ENCODE measurements at places on chromosomes 1 and 21. TPM values are rescaled to one million over a fixed set of nuclear protein-coding genes. Genes with fewer than 3 reads are reported as not detected.

DNA sequence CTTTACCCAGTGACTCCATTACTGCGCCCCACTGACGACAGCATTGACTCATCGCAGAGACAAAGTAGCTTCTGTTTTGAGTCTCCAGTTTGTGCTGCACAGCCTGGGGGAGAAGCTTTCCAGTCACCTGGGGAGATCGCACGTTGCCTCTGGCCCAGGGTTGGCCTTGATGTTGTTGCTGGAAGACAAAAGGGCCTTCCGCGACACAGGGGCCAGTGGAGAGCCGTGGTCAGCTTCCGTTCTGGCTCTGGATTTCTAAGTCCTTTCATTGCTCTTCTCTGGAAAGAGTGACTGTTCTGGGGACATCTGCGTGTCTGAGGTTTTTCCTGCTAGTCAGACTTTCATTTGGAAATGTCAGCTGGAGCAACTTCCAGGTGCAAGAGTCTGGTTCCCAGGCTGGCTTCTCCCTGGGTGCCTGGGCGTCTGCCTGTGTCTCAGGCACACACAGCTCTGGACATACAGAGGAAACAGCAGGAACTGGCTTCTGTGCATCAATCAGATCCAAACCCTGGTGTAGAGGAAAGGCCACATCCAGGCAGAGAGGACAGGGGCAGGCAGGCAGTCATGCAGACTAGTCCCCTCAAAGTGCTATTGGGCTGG, 257.0 kb downstream of the SIPA1L2 start:
- DNase-seq: no peak
- H3K27me3 ChIP-seq: no peaks in the 10 kb centered on the region

DNA sequence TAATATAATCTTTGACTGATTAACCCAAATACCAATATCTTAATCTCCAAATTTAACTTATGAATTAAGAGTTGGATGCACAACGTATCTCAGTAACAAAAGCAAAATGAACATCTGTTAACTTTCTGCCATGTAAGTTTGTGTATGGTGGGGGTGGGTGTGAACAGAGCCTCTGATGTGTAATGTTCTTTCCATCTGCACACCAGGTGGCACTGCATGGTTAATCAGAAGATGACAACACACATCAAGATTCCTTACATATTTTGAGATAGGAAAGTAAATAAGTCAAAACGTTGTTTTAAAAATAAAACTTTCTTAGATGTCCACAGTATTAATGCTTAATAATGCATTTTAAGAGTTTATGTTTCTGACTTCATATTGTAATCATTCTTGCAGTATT, 251.9 kb downstream of the DPYD start:
- DNase-seq: peak; percentile 64
- no peaks in the 10 kb centered on the region for H3K36me3 ChIP-seq
- H3K4me1 ChIP-seq: no peaks in the 10 kb centered on the region

DNA sequence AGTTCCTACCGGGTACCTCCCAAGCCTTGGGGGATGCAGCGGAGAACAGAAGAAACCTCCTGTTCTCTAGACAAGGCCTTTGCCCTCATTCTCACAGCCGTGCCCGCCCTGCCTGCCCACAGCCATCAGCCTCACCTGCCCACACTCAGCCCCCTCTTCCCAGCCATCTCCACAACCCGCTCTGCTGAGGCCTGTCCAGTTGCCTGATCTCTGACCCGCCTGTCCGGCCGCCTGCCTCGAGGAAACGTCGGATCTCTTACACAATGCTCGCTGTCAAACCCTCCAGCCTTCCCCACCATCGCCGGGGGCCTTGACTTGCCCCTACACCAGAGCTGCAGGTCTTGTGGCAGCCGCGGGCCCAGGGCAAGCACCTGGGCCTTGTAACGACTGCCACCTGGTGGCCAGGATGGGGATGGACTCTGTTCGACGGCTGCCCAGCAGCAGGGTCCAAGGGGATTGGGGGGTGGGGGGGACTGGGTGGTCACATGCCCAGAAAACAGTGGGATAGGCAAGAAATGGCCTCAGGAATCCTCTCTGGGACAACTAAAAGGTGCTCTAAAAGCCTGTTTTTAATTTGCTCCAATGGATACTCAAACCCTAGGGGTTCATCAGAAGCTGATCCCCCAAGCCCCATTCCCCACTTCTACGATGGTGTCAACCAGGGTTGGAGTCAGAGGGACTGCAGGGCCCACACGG, 31.0 kb downstream of the SLC45A1 start:
- H3K27me3 ChIP-seq: peaks cover 4% of the 10 kb centered on the region
- H3K27ac ChIP-seq: no peak overlapping the region
- no peak overlapping the region for H3K4me3 ChIP-seq

- H3K4me1 ChIP-seq: peaks cover 11% of the 10 kb centered on the region
- H3K4me3 ChIP-seq: no peak overlapping the region
- no peak overlapping the region for H3K27ac ChIP-seq
- no peak for DNase-seq
- peaks cover 16% of the 10 kb centered on the region for H3K27me3 ChIP-seq
These were observed 63.9 kb downstream of the SDC3 start for GRCh38 chr1:30844631-30845030.

- no peaks in the 10 kb centered on the region for H3K36me3 ChIP-seq
- no peak overlapping the region for H3K4me3 ChIP-seq
- no peaks in the 10 kb centered on the region for H3K4me1 ChIP-seq
These were observed 118.5 kb downstream of the DMRTB1 start for GRCh38 chr1:53577761-53578100.

DNA sequence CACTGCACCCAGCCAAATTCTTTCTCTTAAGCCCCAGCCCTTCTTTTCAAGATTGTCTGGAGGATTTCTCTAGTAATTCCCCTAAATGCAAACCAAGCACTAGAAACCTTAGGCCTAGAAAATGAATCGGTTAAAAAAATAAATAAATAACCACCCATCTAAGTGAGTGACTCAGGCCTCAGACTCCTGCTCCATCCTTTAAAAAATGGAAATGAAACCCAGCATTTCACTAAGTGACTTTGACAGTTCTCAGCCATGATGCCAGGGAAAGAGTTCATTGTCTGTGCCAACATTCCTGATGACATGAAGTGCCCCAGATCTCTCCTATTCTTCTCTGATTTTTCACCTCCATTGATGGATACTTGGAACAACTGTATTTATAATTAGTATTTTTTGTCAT, 415.2 kb upstream of the DAB1 start:
- H3K27ac ChIP-seq: no peak overlapping the region
- no peaks in the 10 kb centered on the region for H3K36me3 ChIP-seq
- H3K4me3 ChIP-seq: no peak overlapping the region
- peaks cover 20% of the 10 kb centered on the region for H3K4me1 ChIP-seq
- no peaks in the 10 kb centered on the region for H3K27me3 ChIP-seq

DNA sequence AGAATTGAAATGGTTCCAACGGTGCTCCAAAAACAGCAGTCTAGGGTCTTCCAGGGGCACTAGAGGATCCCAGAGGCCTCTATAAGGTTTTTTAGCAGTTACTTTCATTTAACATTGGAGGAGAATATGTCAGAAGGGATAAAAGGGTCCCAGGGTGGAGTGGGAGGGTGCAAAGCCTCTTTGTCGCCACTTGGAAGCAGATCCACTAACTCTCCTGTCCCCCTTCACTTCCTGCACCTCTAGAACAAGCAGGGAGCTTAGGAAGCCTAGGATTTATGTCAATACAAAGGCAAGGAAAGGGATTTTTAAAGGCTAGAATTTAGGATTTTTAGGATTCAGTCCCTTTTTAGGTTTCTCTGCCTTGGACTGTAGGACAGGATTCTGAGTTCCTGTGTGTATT, 8.3 kb downstream of the PCP4L1 start:
- H3K27me3 ChIP-seq: peaks cover 3% of the 10 kb centered on the region
- DNase-seq: no peak
- H3K27ac ChIP-seq: no peak overlapping the region
- no peaks in the 10 kb centered on the region for H3K36me3 ChIP-seq

DNA sequence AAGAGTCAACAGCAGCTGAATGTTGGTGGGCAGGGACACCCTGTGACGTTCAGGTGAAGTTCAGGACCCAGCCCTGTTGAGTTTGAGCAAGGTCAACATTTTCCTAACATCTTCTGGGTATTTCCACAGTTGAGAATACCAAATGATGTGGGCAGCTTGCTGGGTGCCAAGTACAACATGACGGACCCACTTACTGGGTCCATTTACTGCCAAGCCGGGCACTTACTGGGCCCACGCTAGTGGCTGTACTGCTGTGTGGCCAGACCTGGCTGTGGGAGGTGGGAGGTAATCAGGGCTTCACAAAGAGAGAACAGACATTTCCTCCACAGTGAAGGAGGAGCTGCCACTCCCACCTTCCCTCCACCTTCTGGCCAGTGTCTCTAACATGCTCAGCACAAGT, 99.2 kb downstream of the PSMG1 start:
- no peak overlapping the region for H3K4me3 ChIP-seq
- H3K27ac ChIP-seq: no peak overlapping the region
- peaks cover 10% of the 10 kb centered on the region for H3K4me1 ChIP-seq

- H3K4me3 ChIP-seq: no peak overlapping the region
These were observed 15.5 kb downstream of the LEPR start for GRCh38 chr1:65435987-65436386.

- H3K36me3 ChIP-seq: no peaks in the 10 kb centered on the region
- no peak overlapping the region for H3K4me3 ChIP-seq
- DNase-seq: no peak
- H3K27ac ChIP-seq: no peak overlapping the region
- no peaks in the 10 kb centered on the region for H3K27me3 ChIP-seq
These were observed 35.9 kb upstream of the CCSAP start for GRCh38 chr1:229378586-229379367.

DNA sequence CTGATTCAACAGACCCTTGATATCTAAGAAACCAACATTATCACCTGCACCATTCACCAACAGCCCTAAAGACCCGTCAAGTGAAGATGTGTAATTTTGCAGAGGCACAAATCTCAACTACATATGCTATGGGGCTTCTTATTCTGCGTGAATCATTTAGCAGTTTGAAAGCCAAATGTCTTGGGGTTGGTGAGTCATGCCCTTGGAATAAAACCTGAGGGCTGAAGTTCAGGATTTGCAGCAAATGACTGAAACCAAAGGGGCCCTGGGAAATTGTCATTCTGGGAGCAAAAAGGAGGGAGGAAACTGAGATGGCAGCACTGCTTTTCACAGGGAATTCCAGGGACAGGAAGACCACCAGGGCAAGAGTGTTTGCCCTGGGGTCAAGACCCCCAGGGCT, 79.2 kb upstream of the TNR start:
- H3K4me3 ChIP-seq: no peak overlapping the region
- H3K36me3 ChIP-seq: no peaks in the 10 kb centered on the region
- no peak overlapping the region for H3K27ac ChIP-seq
- H3K4me1 ChIP-seq: no peaks in the 10 kb centered on the region

DNA sequence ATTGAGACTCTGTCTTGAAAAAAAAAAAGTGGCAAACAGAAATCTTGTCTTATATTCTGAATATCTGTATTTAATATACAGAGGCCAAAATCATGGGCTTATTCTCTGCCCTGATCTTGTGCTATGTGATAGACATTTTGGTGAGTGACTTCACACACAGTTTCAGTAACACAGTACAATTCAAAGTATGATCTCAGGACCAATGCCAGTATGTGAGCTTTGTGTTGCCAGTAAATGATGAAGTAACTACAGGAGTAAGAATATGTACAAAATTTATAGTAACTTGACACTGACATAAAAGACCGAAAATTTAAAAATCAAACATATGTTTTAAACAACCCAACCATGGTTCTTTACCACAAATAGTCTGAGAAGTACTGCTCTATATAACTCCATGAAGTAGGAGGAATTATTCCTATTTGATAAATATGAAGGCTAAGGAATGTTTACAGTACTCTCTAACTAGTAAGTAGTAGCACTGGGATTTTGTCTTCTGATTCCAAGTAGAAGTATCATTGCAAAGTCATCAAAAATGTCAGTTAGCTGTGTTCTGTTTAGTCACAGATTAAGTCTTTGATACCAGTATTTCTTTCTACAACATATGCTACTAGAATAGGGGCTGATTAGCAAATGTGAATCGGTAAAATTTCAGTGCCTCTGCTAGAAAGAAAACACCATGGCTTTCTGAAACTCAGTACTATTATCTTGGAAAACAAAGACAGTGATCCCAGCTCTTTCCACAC, 25.3 kb downstream of the DPH5 start:
- H3K36me3 ChIP-seq: peaks cover 8% of the 10 kb centered on the region
- no peaks in the 10 kb centered on the region for H3K4me1 ChIP-seq
- H3K4me3 ChIP-seq: no peak overlapping the region
- H3K27ac ChIP-seq: no peak overlapping the region
- no peaks in the 10 kb centered on the region for H3K27me3 ChIP-seq
- DNase-seq: no peak

- H3K36me3 ChIP-seq: no peaks in the 10 kb centered on the region
- no peak overlapping the region for H3K4me3 ChIP-seq
- no peak for DNase-seq
- no peak overlapping the region for H3K27ac ChIP-seq
- peaks cover 79% of the 10 kb centered on the region for H3K27me3 ChIP-seq
These were observed 54.2 kb downstream of the SYT2 start for GRCh38 chr1:202656057-202656456.

- H3K4me3 ChIP-seq: no peak overlapping the region
- DNase-seq: no peak
- peaks cover 28% of the 10 kb centered on the region for H3K4me1 ChIP-seq
- H3K27me3 ChIP-seq: no peaks in the 10 kb centered on the region
These were observed 89.7 kb upstream of the HMCN1 start for GRCh38 chr1:185644531-185644930.

DNA sequence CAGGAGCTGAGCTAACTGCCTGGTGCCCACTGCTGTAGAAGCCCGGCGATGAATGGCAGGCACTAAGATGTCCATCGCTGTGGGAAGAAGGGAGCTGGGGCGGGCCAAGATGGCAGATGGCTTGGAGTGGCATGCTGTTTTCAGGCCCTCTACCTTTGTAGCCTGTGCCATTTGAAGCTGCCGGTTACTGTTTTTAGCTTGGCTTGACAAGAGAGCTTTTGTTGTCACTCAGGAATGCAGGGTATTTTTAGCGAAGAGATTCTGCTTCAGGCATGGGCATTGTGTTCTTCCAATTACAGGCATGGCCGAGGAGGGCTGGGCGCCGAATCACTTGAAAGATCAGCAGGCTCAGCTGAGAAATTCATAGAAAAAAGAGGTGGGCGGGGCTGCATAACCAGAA, 348.7 kb downstream of the RPS6KC1 start:
- H3K4me3 ChIP-seq: no peak overlapping the region
- H3K4me1 ChIP-seq: no peaks in the 10 kb centered on the region
- H3K36me3 ChIP-seq: no peaks in the 10 kb centered on the region
- H3K27me3 ChIP-seq: no peaks in the 10 kb centered on the region

GRCh38 chr1:152873495-152873894, 4.6 kb upstream of the SMCP start:
- peak; percentile 36 for DNase-seq
- H3K4me1 ChIP-seq: no peaks in the 10 kb centered on the region
- H3K4me3 ChIP-seq: no peak overlapping the region
- no peaks in the 10 kb centered on the region for H3K27me3 ChIP-seq
- H3K36me3 ChIP-seq: no peaks in the 10 kb centered on the region
- H3K27ac ChIP-seq: no peak overlapping the region

Gene FABP3
- total RNA-seq: 20.4 TPM

Gene EVA1C
- not detected for total RNA-seq

Gene SMYD2
- total RNA-seq: 38.6 TPM

Gene DAB1
- total RNA-seq: 0.91 TPM

Gene SERPINC1
- total RNA-seq: not detected

Gene NCF2
- total RNA-seq: 4.3 TPM

Gene CCDC17
- 3.8 TPM for total RNA-seq

Gene FLG2
- not detected for total RNA-seq

Gene KDF1
- total RNA-seq: 0.22 TPM

Gene UBE2U
- total RNA-seq: not detected

Gene SIM2
- 9.2 TPM for total RNA-seq

Gene GSTM5
- not detected for total RNA-seq

Gene LY9
- total RNA-seq: not detected

Gene FCER1G
- total RNA-seq: 0.91 TPM

Gene ADORA3
- not detected for total RNA-seq

Gene NBPF6
- total RNA-seq: not detected

Gene HSPA6
- 0.68 TPM for total RNA-seq

Gene CNTN2
- 0.07 TPM for total RNA-seq

Gene BTF3L4
- total RNA-seq: 51.5 TPM

Gene ATP1A4
- not detected for total RNA-seq

Measured in astrocyte (in vitro differentiated cells and primary cell).